Stimulated activated CD4-positive, alpha-beta T cell treated with anti-CD3 and anti-CD28 coated beads, TNF-alpha, amount 100 ng/mL, for 4 hours (primary cell): ENCODE measurements at places on chromosomes 2 and 18.

DNA sequence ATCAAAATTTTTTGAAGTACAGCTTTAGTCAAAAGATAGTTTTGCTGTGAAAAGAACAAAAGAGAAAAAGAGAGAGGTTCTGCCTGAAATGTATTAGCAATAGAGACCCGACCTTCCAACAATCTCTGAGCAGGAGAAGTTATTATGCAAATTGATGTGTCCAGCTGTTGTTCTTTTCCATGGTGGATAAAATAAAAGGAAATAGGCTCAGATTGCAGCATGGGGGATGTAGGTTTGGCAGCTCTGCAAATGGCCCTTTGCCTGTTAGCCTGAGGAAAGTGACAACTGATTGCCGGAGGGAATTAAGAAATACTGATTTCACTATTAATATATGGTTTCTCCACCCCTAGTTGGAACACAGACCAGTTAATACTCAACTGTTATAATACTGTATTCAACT, 1283.2 kb upstream of the NXPH2 start:
- no peak for DNase-seq

GRCh38 chr18:26468931-26469340, 79.4 kb downstream of the KCTD1 start:
- no peak for DNase-seq

- no peak for DNase-seq
Observed at GRCh38 chr2:121455446-121455845, 75.2 kb upstream of the RNU4ATAC start.

- DNase-seq, result no peak
Observed at GRCh38 chr2:121128741-121129659, 156.0 kb downstream of the TFCP2L1 start.

GRCh38 chr2:62501794-62502500, 4.0 kb downstream of the TMEM17 start:
- no peak for DNase-seq

GRCh38 chr18:45384137-45384961, 230.9 kb upstream of the SLC14A2 start:
- DNase-seq, result peak; percentile 1

DNA sequence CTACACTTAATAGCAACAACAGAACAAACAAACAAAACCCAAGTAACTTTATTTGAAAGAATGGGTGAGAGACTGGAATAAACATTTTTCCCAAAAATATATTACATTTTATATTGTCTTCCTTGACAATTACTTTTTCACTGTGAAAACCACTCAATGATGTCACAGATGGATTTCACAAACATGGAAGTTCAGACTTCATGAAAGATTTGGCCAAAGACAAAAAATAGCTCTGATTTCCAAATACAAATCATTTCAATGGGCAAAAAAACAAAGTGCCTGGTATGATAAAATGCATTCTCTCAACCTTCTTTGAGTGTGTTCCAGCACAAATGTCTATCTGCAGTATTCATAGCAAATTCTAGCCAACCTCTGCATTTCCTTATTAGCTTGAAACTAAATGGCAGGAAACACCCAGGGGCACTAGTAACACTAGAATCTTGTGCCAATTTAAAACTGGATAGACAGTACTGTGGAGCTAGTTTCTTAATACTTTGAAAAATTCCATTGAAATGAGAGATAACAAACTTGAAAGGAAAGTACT, 28.5 kb upstream of the NAPG start:
- DNase-seq, result no peak

DNA sequence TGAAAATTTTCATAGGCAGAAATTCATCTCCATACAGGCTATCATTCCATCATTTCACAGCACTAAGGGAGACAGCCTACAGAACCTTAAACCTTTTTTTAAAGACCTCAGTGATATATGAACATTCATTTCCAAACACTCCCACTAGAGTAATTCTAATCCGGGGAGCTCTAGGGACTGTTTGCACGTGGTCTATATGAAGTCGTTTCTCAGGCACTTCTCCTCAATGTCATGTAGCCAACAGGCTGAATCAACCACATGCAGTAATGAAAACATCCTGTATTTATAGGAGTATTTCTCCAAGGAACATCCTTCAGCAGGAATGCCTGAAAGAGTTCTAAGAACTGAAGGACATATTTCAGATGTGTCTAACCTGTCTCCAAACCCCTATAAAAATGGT, 97.3 kb upstream of the CREB1 start:
- DNase-seq, result no peak

DNA sequence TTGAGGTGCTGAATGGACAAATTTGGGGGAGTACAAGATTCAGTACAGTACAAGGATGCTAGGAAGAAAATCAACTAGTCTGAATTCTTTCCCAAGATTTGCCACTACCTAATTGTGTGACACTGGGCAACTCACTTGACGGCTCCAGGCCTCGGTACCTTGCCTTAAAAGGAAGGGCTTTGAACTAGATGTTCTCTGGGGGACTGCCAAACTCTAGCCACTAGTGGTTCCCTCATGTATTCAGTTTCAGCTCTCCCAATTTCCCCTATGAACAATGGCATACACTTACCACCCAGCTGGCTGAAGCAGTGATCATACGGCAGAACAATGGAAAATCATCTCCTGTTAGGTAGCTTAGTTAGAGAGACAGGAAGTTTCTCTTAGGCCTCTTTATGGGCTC, 73.4 kb downstream of the VWC2L start:
- no peak for DNase-seq
